H9 (cell line): ENCODE measurements at places on chromosomes 2 and 18. TPM values are rescaled to one million over a fixed set of nuclear protein-coding genes. Genes with fewer than 3 reads are reported as not detected.

Gene CBLN2
- not detected in 2 replicates for total RNA-seq

Gene CAVIN2
- not detected in 2 replicates for total RNA-seq

Gene AFF3
- 0.15 and 0.22 TPM in 2 replicates for total RNA-seq

Gene GLB1L
- 5.8 and 6.5 TPM in 2 replicates for total RNA-seq

Gene OLA1
- 133 and 134 TPM in 2 replicates for total RNA-seq

Gene DPYSL5
- 6.4 and 6.9 TPM in 2 replicates for total RNA-seq

Gene CNDP1
- total RNA-seq = 0.29 TPM in 1 of 2 replicates, not detected in the other

Gene UGT1A8
- total RNA-seq = not detected in 2 replicates

Gene REG1B
- total RNA-seq = not detected in 2 replicates

Gene CD8A
- total RNA-seq = not detected in 2 replicates

Gene PRSS56
- not detected in 2 replicates for total RNA-seq

- no peak overlapping the region for H3K4me3 ChIP-seq
- H3K36me3 ChIP-seq = peaks cover 27% of the 10 kb centered on the region
- no peak overlapping the region for H3K27ac ChIP-seq
- DNase-seq = no peak
- no peaks in the 10 kb centered on the region for H3K27me3 ChIP-seq
These were observed 93.2 kb downstream of the CPO start for GRCh38 chr2:207032490-207032889.

- H3K4me3 ChIP-seq = no peak overlapping the region
- no peaks in the 10 kb centered on the region for H3K4me1 ChIP-seq
- no peak for DNase-seq
These were observed 6.7 kb upstream of the OTOF start for GRCh38 chr2:26484579-26484978.

- no peaks in the 10 kb centered on the region for H3K4me1 ChIP-seq
- no peak for DNase-seq
- H3K4me3 ChIP-seq = no peak overlapping the region
These were observed 33.1 kb upstream of the LNPK start for GRCh38 chr2:176035013-176035691.

- no peak overlapping the region for H3K27ac ChIP-seq
- H3K4me1 ChIP-seq = no peaks in the 10 kb centered on the region
- H3K4me3 ChIP-seq = no peak overlapping the region
- H3K36me3 ChIP-seq = no peaks in the 10 kb centered on the region
These were observed 322.9 kb upstream of the ACVR2A start for GRCh38 chr2:147521936-147522335.

- no peak overlapping the region for H3K27ac ChIP-seq
- no peaks in the 10 kb centered on the region for H3K4me1 ChIP-seq
These were observed 71.1 kb downstream of the TDRD15 start for GRCh38 chr2:21194858-21195271.

GRCh38 chr2:86396291-86396785 lies 44.8 kb upstream of the KDM3A start:
- H3K4me1 ChIP-seq = no peaks in the 10 kb centered on the region
- no peak overlapping the region for H3K4me3 ChIP-seq
- H3K36me3 ChIP-seq = no peaks in the 10 kb centered on the region
- DNase-seq = no peak
- no peak overlapping the region for H3K27ac ChIP-seq

- H3K4me1 ChIP-seq = no peaks in the 10 kb centered on the region
- H3K27ac ChIP-seq = no peak overlapping the region
- peaks cover 5% of the 10 kb centered on the region for H3K36me3 ChIP-seq
These were observed 6.9 kb upstream of the FLACC1 start for GRCh38 chr2:201363857-201364560.

DNA sequence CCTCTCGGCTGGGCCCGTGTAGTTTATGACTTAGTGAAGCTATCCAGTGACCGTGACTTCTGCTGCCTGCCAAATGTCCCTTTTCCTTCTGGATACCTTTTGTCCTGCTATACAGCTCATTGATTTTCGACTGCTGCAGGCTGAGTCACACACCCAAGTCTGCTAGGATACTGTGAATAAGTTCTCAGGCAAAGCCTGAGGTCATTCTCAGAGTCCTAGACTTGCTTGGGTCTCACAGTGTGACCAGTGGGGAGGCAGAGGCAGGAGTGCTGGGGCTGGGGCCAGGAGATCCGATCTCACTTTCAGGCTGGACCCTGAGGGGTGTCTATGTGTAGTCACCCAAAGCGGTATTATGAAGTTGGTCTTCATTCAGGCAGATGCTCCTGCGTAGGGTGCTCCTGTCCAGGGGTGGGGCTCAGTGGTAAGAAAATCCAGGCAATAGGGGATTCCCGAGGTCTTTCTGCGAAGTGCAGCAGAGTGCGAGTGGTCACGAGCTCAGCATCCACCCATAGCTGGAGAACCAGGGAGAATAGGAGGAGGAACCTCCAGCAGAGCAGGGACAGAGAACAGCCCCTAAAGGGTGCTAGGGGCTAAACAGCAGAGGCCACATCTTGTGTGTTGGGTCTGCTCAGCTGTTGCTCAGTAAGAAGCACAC lies 268.6 kb upstream of the NCKAP5 start:
- H3K27ac ChIP-seq = no peak overlapping the region
- no peaks in the 10 kb centered on the region for H3K27me3 ChIP-seq
- H3K4me1 ChIP-seq = no peaks in the 10 kb centered on the region
- no peaks in the 10 kb centered on the region for H3K36me3 ChIP-seq
- H3K4me3 ChIP-seq = no peak overlapping the region

- no peaks in the 10 kb centered on the region for H3K27me3 ChIP-seq
- no peak overlapping the region for H3K4me3 ChIP-seq
- peak; percentile 32 for DNase-seq
- peaks cover 6% of the 10 kb centered on the region for H3K4me1 ChIP-seq
- H3K36me3 ChIP-seq = peaks cover 16% of the 10 kb centered on the region
These were observed 14.1 kb downstream of the GLI2 start for GRCh38 chr2:120749506-120750431.

- no peaks in the 10 kb centered on the region for H3K36me3 ChIP-seq
- no peaks in the 10 kb centered on the region for H3K27me3 ChIP-seq
- no peak overlapping the region for H3K4me3 ChIP-seq
- no peak overlapping the region for H3K27ac ChIP-seq
These were observed 539.0 kb upstream of the TNP1 start for GRCh38 chr2:217398860-217399259.

DNA sequence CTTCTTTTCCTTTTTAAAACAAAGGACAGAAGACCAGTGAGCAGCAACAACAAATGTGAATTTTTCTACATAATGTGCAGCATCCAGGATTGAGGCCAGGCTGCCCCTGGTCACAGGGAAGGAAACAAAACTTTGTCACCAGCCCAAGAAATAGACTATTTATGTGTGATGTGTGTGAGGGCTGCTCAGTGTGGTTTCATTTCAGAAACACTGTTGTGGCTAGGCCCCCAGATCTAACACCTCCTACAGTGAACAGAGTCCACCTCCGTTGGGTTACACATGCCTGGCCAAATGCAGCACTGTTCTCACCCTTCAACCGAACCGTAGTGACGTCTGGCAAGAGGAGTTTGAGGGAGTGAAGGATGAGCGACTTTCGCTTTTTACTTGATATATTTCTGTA lies 146.3 kb upstream of the RIOK3 start:
- H3K36me3 ChIP-seq = no peaks in the 10 kb centered on the region
- H3K4me1 ChIP-seq = no peaks in the 10 kb centered on the region; the same call in 1 of the 2 replicates
- no peak overlapping the region for H3K27ac ChIP-seq
- H3K27me3 ChIP-seq = no peaks in the 10 kb centered on the region; the same call in 1 of the 2 replicates

DNA sequence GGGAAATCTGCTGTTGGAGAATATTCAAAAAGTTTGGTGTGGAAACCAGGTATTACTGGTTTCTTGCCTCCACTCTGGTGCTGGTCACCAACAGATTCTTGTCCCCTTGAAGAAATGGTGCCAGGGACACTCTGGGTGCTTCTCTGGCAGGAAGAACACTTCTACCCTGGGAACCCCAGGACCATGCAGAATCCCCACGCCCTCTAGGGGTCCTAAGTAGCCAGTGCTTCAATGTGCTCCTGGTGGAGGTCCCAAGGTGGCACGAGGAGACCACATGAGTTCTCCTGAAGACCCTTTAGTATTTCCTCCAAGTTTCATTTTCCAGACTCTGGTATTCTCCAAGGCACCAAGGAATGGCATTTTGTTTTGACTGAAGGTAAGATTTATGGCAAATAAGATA lies 380.6 kb downstream of the TSN start:
- H3K27ac ChIP-seq = no peak overlapping the region
- H3K27me3 ChIP-seq = no peaks in the 10 kb centered on the region
- DNase-seq = peak; percentile 59
- no peaks in the 10 kb centered on the region for H3K36me3 ChIP-seq
- H3K4me1 ChIP-seq = no peaks in the 10 kb centered on the region

GRCh38 chr2:128777196-128778035 lies 458.7 kb upstream of the HS6ST1 start:
- H3K27ac ChIP-seq = no peak overlapping the region
- no peaks in the 10 kb centered on the region for H3K4me1 ChIP-seq
- DNase-seq = peak; percentile 20
- H3K36me3 ChIP-seq = no peaks in the 10 kb centered on the region

GRCh38 chr2:135525786-135526185 lies 5.2 kb downstream of the ZRANB3 start:
- H3K4me3 ChIP-seq = no peak overlapping the region
- DNase-seq = no peak
- H3K27ac ChIP-seq = no peak overlapping the region

DNA sequence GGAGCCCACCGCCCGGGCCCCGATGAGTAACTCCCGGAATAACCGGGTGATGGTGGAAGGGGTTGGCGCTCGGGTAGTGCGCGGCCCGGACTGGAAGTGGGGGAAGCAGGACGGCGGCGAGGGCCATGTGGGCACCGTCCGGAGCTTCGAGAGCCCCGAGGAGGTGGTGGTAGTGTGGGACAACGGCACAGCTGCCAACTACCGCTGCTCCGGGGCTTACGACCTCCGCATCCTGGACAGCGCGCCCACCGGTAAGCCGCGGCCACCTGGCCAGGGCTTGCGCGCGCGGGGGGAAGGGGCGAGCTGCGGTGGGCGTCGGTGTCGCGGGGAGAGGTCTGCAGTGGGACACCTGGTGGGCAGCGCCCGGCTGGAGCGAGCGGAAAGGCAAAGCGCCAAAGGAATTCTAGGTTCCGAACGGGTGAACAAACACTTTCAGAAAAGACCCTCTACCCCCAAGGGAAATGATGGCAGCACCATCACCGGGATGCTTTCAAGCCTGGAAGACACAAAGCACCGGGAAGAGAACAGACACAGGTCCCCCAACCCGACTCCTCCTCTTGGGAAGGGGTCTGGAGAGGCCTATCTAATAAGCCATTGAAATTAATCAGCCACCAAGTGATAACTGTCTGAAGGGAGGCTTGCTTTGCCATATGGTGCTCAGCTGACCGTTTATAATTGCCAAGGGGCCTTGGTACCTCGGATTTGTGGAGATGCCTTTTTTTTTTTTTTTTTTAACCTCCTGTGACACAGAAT lies 1.1 kb downstream of the MIB1 start:
- H3K4me1 ChIP-seq = no peaks in the 10 kb centered on the region
- no peak overlapping the region for H3K27ac ChIP-seq
- peaks cover 9% of the 10 kb centered on the region for H3K36me3 ChIP-seq
- peak; percentile 35 for DNase-seq
- no peaks in the 10 kb centered on the region for H3K27me3 ChIP-seq

DNA sequence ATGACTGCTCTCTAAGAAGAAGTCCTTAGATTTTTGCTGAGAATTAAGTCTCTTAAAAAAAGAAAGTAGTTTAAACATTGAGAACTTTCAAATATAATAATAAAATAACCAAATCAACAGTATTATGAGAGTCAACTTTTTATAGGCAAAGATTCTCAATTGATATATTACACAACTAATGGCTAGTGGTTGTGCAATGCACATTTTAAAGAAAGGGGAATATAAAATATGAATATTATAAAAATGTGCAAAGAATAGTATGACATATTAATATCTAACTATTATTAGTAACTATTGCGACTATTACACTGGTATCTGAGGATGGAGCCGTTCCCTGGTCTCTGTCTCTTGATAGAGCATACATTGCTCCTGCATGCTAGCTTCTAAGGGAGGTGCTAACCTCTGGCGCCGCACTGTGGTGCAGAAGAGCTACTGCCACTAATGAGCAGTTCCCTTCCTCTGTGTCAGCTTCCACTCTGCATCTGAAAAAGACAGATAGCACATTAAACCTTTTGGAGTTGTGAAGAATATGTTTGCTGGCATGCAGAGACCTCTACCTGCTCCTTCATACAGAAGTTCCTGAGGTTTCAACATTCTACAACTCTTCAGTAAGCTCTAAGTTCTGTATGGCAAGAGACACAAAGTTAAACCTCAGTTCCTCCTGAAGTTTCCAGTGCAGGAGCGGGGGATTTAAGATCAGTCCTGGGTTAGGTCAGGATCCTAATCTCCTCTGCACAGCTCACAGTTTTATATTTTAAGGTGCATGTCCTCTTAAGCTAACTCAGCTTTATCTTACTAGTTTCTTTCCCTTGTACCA lies 3.5 kb upstream of the SLC9A2 start:
- no peak overlapping the region for H3K27ac ChIP-seq
- no peak overlapping the region for H3K4me3 ChIP-seq
- H3K36me3 ChIP-seq = peaks cover 1% of the 10 kb centered on the region; the same call in 1 of the 3 replicates
- peaks cover 16% of the 10 kb centered on the region; the same call in 1 of the 2 replicates for H3K27me3 ChIP-seq

- no peaks in the 10 kb centered on the region for H3K4me1 ChIP-seq
- H3K27ac ChIP-seq = no peak overlapping the region
- DNase-seq = no peak
- H3K4me3 ChIP-seq = no peak overlapping the region
- H3K27me3 ChIP-seq = no peaks in the 10 kb centered on the region
These were observed 87.9 kb downstream of the STRN start for GRCh38 chr2:36878429-36878828.

DNA sequence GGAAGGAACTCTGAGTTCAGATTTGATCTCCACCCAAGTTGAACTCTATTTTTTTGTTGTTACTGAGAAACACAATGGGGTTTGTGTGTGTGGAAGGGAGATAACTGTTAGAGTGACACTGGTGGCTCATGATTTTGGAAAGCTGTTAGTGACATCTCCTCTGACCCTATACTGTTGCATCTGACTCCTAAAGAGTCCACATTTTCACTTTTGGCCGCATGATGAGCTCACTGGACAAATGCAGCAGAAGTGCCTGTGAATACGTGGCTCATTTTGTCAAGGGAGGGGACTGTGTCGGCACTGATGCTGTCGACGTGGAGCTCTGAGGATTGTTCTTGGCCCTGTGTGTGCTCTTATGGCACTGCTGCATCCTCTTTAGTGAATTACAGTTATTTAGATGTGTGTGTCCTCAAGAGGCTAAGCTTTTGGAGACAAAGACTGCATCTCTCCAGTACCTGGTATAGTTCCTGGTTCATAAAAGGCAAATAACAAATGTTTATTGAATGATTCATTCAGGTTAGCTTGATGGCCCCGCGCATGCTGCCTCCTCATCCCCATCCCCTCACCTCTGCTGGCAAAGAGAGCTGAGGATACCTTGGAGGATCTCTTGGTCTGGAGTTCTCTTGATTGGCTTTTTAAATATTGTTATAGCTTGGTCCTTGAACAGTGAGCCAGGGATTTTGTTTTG lies 135.4 kb downstream of the PHLPP1 start:
- no peak overlapping the region for H3K4me3 ChIP-seq
- H3K27me3 ChIP-seq = no peaks in the 10 kb centered on the region
- H3K4me1 ChIP-seq = no peaks in the 10 kb centered on the region; the same call in 1 of the 2 replicates
- no peak for DNase-seq
